GM12891 (cell line): ENCODE measurements at places on chromosomes 4 and X.

- peak; percentile 49 for DNase-seq
Observed at GRCh38 chr4:128574706-128575105, 234.8 kb upstream of the JADE1 start.

DNA sequence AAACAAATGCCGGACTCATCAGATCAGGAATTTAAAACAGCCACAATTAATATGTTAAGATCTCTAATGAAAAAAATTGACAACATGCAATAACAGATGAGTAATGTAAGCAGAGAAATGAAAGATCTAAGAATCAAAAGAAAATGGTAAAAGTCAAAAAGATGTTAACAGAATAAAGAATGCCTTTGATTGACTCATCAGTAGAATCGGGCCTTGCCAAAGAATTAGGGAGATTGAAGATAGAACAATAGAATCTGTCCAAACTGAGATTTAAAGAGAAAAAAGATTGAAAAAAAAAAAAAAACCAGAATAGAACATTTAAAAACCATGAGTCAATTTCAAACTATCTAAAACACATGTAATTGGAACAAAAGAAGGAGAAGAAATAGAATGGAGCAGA is 25.9 kb upstream of the GUCY1A1 start:
- no peak for DNase-seq

DNA sequence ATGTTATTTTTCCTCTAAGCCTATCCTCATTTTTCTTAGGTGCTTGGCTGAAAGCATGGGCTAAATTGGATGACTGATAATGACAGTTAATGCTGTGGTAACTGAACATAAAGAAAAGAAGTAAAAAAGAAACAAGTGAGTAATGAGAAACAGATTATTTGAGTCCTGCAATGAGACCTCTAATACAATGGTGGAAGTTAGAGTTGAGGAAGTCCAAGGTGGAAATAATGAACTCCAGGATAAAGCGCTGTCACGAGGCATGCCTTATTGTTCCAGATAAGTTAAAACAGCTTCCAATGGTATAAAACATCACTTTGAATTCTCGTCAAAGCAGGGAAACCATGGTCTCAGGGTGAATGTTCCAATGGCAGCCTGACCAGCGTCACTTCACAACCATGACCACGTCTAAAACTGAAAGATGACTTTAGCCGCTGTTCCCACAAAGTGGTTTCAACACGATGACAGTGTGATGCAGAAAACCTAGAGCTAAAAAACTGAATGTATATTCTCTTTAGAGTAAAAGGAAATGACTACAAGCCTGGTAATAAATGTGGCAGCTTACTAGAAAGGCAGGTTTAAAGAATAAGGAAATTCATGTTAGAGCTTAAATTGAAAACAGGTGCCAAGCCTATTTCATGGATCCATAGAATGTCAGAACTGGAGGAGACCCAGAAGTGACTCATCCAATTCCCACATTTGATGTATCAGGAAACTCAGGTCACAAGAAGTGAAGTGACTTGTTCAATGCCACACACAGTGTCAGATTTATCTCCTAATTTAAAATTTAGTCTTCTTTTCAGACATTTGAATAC is 202.6 kb upstream of the GYPA start:
- DNase-seq = no peak

DNA sequence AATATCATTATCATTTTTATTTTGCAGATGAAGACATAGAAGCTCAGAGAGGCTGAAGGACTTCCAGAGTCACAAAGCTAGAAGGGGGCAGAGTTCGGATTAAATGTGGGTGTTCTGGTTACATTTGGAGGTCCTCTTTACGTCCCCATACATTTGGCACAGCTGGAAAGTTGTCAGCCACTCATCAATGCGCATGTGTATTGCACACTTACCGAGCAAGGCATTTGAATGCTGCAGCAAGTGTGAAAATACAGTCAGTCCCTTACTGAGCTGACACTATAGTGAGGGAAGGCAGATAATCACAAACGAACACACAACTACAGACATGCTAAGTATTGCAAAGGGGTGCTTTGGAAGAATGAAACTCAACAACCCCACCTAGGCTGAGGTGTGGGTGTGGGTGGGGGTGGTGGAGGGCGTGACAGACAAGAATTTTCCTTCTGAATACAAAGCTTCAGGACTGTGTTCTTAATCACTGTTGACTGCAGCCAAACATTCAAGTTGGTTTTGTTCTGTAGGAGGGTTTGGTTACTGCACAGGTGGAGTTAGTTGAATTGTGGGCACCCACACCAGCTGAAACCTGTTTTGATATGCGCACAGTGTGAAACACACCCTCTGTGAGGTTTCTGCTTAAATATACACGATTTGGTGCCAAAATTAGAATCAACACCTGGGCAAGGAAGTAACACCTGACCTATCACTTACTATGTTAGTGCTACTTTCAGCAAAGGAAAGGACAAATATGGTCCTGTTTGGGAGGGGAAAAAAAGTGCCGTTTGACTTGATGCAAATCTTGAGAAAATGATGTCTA is 72.4 kb downstream of the COQ2 start:
- DNase-seq = no peak

GRCh38 chrX:51406688-51407519 is 74.3 kb downstream of the NUDT10 start:
- no peak for DNase-seq

DNA sequence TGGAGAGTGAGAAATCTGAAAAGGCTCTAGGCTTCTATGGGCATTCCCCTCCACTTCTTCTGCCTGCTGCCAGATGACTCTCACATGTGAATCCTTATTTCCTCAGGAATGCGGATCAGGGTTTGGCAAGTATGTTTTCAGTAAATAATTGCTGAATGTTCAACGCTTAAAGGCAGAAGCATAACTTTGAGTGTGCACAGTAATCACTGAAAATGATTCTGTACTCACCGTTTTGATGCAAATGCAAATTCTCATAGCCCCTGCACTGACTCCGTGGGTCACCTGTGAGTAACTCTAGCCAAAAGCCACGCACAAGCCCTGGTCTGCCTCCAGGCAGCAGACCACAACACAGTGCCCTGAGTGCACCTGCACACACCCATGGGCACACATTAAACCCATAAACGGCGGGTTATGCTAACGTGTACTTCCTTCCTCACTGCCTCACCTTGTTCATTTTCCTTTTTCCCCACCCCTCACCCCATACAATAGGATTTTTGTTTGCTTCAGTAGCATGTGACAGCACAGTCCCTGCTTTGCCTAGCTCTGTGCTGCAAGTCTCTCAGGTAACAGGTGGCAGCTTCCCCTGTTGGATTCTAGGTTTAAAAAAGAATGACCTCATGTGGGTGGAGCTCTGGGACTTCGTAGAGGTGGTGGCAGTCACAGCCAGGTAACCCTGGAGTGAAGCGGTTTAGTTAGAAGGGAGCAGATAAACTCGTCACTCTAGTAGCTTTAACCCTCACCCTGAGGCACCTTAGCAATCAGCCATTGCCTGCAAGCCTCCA is at the start of gene ARHGEF38:
TSS of gene ARHGEF38 (plus strand) at position 656 of the 782 bp plus-strand sequence. CDS start 146 bp downstream, outside the sequence.
- DNase-seq = no peak

DNA sequence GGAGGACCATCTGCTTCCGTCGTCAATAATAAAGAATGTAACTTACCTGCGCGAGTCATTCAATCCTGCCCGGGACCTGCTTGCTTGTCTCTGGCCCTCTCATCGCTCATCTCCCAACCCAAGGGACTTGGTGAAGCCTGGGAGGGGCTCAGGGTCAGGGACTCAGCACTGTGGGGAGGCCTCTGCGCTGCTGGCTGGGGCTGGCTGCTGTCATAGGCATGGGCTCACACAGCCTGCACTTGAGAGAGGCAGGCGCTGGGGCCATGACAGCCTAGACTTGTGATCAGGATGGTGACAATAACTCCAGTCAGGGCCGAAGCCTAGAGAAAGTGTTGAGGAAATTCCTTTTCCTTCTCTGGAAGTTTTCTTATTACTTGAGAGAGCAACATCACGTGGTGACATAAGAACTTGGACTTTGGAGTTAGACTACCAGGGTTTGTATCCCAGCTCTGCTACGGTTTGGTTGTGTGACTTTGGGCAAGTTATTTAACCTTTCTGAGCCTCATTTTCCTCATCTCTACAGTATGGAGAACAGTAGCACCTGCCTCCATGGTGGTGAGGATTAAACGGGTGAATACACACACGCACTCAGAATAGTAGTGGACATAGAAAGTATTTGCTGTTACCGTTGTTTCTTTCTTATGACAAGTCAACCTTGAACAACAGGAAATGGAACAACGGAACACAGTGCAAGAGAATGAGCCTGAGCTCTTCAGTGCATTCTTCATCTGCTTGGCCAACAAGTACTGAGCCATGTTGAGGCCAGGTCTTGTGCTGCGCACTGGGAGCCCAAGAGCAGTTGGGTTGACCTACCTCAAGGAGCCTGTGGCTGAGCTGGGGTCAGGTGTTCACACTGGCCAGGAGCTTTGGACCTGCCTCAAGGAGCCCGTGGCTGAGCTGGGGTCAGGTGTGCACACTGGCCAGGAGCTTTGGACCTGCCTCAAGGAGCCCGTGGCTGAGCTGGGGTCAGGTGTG is 60.5 kb downstream of the TBC1D14 start:
- peak; percentile 50 for DNase-seq

- no peak for DNase-seq
Observed at GRCh38 chr4:102042871-102043802, 252.6 kb downstream of the BANK1 start.

DNA sequence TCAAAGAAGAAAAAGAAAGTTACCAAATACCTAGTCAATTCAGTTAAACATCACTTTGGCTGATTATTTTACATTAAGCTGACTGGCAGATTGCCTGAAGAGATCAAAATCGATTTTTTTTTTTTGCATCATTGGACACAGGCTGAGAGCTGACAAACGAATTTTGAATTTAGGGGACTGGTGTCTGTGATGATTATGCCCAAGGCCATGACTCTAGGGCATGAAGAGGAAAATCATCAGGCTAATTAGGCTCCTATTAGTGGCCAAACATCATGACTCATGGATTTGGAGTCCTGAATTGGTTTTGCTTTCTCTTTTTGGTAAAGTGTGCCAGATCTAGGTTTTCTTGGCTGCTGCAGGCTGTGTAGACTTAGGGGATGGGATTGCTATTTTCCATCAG is 829.3 kb upstream of the LCORL start:
- DNase-seq = no peak

DNA sequence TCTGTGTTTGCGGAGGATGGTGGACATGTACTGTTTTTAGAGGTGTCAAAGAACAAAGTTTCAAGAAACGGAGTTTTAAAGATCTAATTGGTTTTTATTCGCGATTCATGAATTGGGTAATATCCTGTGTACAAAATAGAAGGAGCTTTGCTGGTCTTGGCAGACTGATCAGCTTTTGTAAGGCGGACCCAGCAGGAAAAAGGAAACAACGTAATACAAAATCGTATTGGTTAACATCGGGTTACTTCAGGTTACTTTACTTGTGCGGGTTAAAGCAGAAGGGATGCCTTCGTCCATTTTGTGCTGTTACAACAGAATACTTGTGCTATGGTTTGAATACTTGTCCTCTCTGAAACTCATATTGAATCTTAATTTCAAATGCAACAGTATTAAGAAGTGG is 11.4 kb upstream of the NYX start:
- DNase-seq = no peak

GRCh38 chr4:1753697-1754311 is 32.5 kb downstream of the TACC3 start:
- DNase-seq = no peak

- DNase-seq = no peak
Observed at GRCh38 chrX:47266643-47267042, 33.8 kb downstream of the USP11 start.

DNA sequence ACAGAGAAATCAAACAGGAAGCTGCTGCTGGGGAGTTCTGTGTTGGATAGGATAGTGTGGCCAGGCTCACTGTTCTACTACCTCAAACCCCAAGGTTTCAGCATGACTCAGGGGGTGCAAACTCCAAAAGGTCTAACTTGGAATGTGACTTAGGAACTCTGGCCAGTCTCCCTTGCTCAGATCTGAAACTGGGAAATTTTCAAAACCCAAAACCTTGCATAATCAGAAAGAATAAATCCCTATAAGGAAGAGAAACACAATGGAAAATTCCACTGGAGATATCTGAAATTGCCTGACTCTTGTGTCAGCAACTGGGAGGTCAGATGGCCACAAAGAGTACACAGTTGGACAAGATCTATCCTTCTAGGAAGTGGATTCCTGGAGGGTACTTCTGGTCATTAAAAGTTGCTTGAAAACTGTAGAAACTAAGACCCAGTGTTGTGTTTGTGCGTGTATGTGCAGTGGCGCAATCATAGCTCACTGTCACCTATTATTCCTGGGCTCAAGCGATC is 58.0 kb downstream of the PPEF2 start:
- no peak for DNase-seq

GRCh38 chr4:150994721-150995120 is 20.4 kb downstream of the LRBA start:
- DNase-seq = no peak

- no peak for DNase-seq
Observed at GRCh38 chr4:52143815-52144214, 92.7 kb downstream of the SPATA18 start.

- DNase-seq = no peak
Observed at GRCh38 chr4:9875516-9875915, 94.1 kb downstream of the DRD5 start.

DNA sequence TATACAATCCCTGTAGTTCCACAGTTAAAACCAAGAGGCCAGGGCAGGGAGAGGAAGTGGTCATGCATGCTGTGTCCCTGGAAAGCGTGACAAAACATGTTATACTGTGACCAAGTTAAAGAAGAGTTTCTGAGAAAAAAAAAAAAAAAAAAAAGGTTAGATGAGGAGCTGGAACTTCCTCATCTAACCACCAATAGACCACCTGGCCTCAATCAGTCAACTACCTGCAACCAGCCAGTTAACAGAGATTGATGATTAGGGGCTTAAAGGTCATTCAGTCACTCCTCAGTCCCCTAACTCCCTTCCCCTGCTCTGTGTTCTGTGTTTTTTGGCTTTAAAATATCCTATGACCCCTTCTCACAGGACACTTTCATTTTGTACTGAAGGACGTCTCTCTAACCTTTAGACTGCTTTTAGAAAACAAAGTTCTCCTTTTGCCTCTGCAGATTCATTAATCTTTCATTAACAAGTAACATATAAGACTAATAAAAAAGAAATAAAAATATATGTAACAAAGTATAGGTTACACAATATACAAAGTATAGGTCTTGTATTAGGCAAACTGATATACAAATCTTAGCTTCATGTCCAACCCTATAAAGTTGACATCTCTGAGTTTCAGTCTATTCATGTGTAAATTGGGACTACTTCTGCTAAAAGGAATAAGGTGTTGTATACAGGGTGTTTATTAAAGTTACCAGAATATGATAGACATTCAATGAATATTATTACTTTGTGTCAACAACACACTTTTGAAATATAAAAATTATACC is 179.1 kb upstream of the NDST4 start:
- DNase-seq = no peak
